Endothelial cell of umbilical vein (primary cell): ENCODE measurements at places on chromosomes 5 and 9.
A peak's percentile ranks its signal among the peaks of the same experiment; 100 is the strongest.

- DNase-seq, result no peak
Observed at GRCh38 chr5:40770764-40771163, 15.0 kb upstream of the TTC33 start.

DNA sequence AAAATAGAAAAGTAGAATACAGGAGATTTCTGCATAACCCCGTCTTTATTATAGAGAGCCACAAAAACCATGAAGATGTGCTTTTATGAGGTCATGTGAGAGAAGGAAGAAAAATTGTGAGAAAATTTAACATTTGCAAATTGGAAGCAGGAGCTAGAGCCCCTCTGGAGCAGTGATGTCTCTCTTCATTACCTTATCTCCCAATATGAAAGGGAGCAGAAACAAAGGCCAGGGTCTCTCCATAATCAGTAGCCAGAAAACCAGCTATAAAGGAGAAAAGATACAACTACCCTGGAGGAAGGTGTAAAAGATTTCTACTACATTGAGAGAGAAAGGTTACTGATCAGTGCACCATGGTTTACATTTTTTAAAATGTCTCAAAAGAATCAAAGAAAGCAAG, 53.2 kb upstream of the ITGA1 start:
- DNase-seq, result no peak

- DNase-seq, result no peak
Observed at GRCh38 chr5:81297531-81297930, 3.9 kb upstream of the ZCCHC9 start.

- no peak for DNase-seq
Observed at GRCh38 chr9:133692364-133692985, 45.7 kb downstream of the SARDH start.

GRCh38 chr5:94661086-94661485, 42.6 kb downstream of the SLF1 start:
- no peak for DNase-seq

DNA sequence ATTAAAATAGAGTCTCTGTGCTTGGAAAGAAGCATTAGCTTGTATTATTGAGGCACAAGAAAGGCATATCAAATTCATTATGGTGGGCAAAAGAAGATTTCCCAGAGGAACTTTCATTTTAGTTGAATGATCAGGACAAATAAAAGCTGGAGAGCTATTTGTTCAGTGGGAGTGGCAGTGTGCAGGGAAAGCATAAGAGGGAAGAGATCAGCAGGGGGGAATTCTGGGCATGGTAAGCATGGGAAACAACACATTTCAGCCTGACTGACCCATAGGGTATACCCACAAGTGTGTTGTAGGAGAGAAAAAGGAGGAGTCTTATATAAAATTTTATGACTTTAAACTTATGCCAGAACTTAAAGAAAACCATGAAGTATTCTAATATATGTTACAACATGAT, 167.7 kb upstream of the RASA1 start:
- no peak for DNase-seq

DNA sequence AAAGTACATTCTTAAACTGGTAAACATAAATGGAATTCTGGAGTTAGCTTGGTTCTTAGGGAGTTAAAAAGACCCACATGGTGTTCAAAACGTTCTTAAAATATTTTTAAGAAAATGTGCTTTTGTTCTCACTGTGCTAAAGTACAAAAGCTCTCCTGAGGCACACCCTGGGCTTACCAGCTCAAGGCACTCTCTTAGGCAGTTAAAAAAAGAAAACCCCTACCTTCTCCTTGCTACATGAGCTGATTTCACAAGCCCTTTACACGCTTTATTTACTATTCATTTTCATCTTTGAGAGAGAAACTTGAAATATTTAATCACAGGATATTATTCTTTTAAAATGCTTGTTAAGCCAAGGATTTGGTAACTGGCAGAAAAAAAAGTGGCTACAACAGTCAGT, 723.3 kb upstream of the GRAMD2B start:
- no peak for DNase-seq

DNA sequence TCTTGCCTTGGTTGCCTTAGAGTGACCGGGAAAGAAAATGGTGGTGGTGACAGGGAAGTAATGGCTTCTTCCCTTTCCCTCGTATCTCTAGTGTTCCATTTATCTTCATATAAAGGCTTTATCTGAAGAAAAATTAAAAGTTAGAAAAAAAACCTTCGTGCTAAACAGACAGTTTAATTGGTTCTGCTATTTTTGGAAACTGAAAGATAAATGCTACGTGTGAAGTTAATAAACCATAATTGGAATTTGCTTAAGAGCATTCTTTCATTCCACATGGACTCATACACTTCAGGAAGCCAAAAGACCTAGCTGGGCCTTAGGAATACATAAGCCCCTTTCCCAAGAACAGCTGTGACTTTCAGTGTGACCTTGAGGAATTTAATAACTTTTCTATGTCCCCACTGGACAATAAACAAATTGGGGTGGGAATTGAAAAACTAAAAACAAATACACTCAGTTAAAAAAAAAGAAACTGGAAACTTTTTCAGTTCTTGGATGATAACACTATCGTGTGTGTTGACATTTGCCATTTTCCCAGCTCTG, 818.8 kb upstream of the WWC1 start:
- DNase-seq, result no peak

- DNase-seq, result no peak
Observed at GRCh38 chr9:116671605-116672004, 15.5 kb upstream of the TRIM32 start.

- DNase-seq, result no peak
Observed at GRCh38 chr9:98750364-98751060, 41.8 kb upstream of the GABBR2 start.

DNA sequence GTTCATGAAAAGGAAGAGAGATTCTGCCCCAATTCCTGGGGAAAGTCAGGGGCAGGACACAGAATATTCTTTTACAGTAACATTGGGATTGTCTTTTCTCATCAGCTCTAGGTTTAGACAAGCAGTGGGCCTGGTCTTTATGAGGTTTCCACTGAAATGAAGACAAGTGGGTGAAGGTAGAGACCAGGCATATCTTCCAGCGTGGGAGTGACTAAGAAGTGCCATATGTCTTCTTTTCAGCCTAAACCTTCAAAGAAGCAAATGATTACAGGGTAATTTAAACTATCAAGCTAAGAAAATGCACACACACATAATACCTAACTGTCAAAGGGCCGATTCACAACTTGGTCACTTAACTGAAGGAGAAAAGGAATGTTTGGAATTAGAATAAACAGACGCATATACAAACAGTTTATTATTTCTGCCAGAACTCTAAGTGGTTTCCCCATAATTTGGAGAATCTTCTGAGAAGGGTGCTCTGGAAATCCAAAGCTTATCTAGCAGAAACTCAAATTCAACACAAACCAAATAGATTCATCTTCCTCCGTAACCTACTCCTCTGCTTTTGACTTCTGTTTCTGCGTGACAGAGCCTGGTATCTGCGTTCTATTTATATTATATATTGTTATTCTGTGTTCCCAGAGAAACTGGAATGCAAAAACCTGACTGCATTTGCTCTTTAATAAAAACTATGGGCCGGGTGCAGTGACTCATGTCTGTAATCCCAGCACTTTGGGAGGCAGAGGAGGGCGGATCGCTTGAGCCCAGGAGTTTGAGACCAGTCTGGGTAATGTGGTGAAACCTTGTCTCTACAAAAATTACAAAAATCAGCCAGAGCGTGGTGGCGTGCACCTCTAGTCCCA, 22.0 kb upstream of the TEK start:
- no peak for DNase-seq

- DNase-seq, result peak; percentile 6
Observed at GRCh38 chr5:59348189-59348588, 545.3 kb downstream of the PDE4D start.

- no peak for DNase-seq
Observed at GRCh38 chr9:1938135-1938534, 77.0 kb upstream of the SMARCA2 start.
